ENCODE measurements at places on chromosomes 12 and 14.

DNA sequence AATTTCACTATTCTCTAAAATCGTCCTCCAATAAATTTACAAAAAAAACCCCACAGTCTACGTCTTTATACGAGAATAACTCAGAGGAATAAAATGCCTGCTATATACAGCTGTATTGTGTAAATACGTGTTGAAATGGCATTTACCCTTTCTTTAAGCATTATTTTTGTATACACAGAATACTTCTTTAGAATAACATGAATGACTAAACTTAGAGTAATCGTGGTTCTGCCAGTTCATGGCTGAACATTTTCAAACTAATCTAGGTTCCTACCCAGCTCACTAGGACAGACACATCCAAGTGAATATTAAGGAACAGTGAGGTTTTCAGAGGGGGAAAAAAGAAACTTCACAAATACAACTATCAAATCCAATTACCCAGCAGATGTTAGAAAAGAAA lies 24.6 kb downstream of the DICER1 start:
- DNase-seq, result no peak

DNA sequence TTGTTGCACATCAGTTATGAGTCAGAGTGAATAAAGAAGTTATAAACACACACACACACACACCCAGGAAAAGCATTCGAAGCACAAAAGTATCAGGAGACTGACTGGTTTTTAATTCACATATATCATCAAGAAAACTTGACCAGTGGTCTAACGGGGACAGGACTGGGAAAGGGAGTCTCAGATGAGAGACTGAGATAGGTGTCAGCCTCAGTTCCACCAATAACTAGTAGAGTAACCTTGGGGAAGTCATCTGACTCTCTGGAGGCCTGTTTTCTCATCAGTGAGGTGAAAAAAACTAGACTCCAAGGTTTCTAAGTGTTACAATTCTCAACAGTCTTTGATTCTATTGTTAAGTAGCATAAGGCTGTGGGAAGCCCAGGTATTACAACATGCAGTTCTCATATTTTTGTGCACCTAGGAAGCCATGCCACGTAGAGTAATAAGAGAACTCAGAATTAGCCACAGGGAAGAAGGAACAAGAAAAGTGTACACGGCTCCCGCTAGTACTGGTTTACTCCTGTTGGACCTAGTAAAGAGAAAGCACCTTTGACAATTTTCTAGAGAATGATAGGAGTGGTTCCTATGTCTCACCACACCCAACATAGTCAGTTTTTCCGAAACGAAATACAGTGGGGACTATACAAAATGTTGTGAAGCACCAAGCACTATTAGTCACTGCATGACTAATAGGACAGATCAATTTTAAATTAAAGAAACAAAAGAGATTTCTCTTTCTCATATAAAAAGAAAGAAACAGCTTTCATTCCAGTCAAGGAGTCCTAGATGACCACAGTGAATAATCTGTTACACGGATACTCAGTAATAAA lies 5.0 kb downstream of the PPTC7 start:
- DNase-seq, result no peak

- no peak for DNase-seq
Measured at GRCh38 chr14:24954037-24954699, 95.8 kb downstream of the STXBP6 start.

- no peak for DNase-seq
Measured at GRCh38 chr12:28060871-28061270, 88.3 kb upstream of the PTHLH start.

DNA sequence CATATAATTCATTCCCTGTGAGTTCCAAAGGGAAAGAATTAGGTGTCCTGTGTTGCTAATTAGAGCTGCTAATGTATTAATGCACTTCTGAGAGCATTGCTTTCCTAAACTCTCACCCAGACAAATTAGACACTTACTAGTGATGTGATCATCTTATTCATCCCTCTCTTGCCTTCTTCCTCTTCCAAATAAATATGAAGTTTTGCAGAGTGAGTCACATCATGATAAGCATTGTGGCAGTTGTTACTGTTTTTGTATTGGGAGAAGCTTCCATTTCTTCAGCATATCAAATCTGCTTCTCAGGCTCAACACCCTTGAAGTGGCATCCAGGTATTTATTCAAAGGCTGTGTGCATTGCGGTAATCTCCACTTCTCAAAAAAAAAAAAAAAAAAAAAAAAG lies 37.3 kb upstream of the E2F7 start:
- DNase-seq, result no peak
